M059J (cell line): ENCODE measurements at places on chromosomes 11 and 22. TPM values are rescaled to one million over a fixed set of nuclear protein-coding genes. Genes with fewer than 3 reads are reported as not detected.
A peak's percentile ranks its signal among the peaks of the same experiment; 100 is the strongest.

The INPPL1 gene
- 31.8 and 55.5 TPM in 2 replicates for total RNA-seq

The WNT7B gene
- 14.2 and 26.6 TPM in 2 replicates for total RNA-seq

The OR51F2 gene
- total RNA-seq = not detected in 2 replicates

The CCDC179 gene
- total RNA-seq = not detected in 2 replicates

The SOX10 gene
- not detected in 2 replicates for total RNA-seq

The FGF3 gene
- total RNA-seq = not detected in 2 replicates

The PLEKHB1 gene
- total RNA-seq = 0.76 TPM in 1 of 2 replicates, not detected in the other

The NCR3LG1 gene
- 0.49 and 0.52 TPM in 2 replicates for total RNA-seq

The LIPT2 gene
- total RNA-seq = 5.3 and 8.9 TPM in 2 replicates

The OR52I2 gene
- total RNA-seq = not detected in 2 replicates

GRCh38 chr11:70605468-70605815, 207.1 kb downstream of the CTTN start:
- DNase-seq = no peak

DNA sequence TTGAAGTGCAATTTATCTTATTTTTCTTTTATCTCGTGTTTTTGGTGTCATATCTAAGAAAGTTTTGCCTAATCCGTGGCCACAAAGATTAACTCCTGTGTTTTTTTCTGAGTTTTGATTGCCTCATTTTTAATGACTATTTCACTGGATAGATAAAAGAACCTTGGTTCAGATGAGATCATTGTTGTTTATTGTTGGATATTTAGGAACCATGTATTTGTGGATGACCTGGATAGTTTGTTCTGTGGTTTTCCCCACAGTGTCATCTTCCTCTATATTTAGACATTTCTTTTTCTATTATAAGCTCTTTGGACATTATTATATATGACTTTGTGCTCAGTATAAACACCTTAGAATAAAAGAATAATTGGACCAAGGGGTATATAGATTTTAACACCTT, 37.2 kb downstream of the PPP6R3 start:
- no peak for DNase-seq

GRCh38 chr11:129864811-129865210, 30.6 kb downstream of the NFRKB start:
- no peak for DNase-seq

GRCh38 chr11:93051186-93051585, 81.7 kb downstream of the MTNR1B start:
- no peak for DNase-seq

DNA sequence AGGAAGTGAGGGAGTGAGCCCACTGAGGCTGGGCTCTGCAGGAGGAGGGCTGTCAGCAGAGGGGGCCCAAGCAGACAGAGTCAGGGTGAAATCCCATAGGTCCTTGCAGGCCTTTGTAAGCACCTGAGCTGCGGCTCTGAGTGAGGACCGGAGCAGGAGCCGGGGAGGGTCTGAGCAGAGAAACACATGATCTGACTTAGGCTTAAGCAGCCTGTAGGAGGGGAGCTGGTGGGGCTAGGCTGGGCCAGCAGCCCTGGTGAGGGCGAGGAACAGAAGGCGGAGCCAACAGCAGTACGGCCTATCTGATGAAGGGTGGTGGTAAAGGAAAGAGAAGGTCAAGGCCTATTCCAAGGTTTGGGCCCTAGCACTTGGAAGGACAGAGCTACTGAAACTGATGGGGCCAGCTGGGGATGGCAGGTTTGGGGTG, 26.9 kb upstream of the CBX7 start:
- DNase-seq = no peak

DNA sequence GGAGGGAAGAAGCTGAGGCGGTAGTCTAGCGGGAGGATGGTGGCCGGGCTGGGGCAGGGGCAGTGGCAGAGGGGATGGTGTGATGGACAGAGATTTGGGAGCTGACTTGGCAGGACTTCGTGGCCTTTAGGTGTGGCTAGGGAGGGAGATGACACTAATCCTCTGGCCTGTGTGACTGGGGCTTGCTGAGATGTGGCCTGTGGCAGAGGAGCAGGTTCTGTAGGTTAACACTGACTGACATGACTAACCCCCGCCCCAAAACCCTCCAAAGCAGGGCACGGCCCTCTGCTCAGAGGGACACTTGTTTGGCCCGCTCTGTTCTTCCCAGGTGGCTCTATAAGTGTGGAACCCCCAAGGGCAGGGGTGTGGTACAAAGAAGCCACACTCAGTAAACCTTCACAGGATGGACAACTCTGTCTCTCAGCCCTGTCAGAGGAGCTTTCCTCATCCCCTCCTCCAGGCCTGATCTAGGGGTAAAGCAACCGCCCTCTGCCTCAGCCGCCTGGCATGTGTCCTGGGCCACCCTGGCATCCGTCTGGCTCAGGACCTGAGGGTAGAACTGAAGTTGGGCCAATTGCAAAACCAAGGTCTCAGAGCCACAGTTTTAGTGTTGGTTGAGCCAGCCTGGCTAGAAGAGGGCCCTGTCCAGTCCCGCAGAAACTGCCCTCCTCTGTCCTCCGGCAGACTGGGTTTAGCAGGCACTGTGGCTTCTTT, 15.6 kb downstream of the TOM1 start:
- no peak for DNase-seq

- no peak for DNase-seq
These were observed 3.9 kb downstream of the SPATA19 start for GRCh38 chr11:133841279-133842043.

- DNase-seq = no peak
These were observed 365.2 kb upstream of the DDI1 start for GRCh38 chr11:103671143-103671651.

GRCh38 chr22:38923463-38924346, 33.7 kb upstream of the APOBEC3A start:
- DNase-seq = peak; percentile 83

GRCh38 chr11:78533399-78533798, 41.3 kb downstream of the NARS2 start:
- no peak for DNase-seq

DNA sequence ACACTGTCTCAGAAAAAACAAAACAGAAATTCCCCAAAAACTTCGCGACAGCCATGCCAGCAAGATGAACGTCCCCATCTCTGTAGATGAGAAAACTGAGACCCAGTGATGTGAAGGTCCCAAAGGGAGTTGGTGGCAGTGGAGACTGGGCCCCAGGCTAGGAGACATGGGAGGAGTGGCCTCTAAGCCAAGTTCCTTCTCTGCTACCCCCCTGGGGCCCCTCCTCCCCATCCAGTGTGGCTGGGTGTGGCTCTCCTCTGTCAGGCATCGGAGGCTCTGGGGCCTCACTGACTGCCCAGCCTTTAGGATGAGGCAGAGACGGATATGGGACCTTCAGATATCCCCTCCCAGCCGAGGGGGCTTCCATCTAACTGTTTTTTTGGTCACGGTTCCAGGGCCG, 9.8 kb downstream of the RELT start:
- DNase-seq = no peak

GRCh38 chr11:110355011-110355744, 58.8 kb upstream of the RDX start:
- DNase-seq = peak; percentile 50

- peak; percentile 46 for DNase-seq
These were observed 250.3 kb upstream of the TBCEL start for GRCh38 chr11:120773501-120774031.

- no peak for DNase-seq
These were observed 219.9 kb downstream of the CASP12 start for GRCh38 chr11:104678408-104678807.

DNA sequence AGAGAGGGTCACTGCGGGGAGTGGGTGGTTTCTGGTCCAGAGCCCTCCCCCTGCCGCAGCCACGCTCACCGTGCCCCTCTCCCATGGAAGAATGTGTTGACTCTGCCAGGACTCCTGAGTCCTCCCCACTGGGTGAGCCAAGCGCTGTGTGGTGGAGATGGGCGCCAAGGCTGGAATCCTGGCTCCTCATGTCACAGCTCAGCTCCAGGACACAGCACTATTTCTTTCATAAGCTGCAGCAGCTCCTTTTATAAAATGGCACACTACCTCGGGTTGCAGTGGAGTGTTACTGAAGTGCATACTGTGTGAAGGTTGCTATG, 83.9 kb downstream of the FEZ1 start:
- DNase-seq = no peak

DNA sequence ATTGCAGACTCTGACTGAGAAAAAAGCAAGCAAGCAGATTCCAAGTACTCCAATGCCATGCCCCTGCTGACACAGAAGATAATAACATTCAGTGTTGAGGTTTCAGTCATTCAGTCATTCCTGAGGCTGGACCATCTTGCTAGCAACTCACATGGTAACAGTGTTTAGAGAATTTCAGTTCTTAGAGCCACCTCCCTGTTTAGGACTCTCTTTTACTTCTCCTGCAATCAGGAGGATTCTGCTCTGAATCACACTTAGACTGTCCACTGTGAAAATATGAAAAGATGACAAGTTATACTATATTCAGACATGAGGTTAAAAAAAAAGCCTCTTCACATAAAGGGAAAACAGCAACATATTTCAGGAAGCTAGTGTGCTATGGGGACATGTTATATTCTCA, 183.9 kb upstream of the CTSC start:
- DNase-seq = no peak

- DNase-seq = no peak
These were observed 39.6 kb downstream of the BUD13 start for GRCh38 chr11:116733043-116733755.

GRCh38 chr11:100777103-100777502, 90.0 kb downstream of the ARHGAP42 start:
- peak; percentile 76 for DNase-seq

DNA sequence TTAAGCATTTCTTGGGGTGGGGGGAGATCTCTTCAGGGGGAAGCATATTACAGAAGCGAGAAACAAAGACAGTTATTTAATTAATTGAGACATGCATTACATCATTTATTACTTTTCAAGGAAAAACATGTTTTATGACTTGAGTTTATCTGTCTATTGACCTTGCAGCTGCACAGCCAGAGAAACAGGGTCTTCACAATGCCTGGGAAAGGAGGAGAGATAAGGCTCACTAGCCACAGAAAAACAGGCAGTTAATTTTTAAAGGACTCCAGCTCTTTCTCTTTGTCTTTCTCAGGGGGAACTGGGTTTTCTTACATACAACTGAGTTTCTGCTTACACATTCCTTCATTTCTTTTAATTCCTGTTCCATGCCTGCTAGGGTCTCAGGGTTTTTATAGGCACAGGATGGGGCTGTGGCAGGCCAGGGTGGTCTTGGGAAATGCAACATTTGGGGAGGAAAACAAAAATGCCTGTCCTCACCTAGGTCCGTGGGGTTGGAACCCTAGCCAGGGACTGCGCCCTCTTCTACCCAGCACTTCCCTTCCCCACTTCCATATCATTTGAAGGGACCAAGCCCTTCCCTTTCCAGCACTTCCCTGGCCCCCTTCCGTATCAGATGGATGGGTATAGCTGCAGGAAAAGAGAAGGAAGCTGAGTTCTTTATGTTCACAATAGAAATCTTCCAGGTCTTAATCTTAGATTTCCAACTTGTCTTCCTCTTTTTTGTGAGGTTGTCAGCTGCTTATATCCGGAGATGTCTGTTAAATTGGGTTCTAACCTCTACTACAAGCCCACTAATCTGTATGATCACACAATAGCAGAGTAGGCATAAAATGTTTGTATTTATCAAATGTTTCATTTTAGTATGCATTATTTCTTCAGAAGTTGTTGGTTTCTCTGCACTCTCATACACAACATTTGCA, 38.3 kb downstream of the BIRC2 start:
- no peak for DNase-seq

DNA sequence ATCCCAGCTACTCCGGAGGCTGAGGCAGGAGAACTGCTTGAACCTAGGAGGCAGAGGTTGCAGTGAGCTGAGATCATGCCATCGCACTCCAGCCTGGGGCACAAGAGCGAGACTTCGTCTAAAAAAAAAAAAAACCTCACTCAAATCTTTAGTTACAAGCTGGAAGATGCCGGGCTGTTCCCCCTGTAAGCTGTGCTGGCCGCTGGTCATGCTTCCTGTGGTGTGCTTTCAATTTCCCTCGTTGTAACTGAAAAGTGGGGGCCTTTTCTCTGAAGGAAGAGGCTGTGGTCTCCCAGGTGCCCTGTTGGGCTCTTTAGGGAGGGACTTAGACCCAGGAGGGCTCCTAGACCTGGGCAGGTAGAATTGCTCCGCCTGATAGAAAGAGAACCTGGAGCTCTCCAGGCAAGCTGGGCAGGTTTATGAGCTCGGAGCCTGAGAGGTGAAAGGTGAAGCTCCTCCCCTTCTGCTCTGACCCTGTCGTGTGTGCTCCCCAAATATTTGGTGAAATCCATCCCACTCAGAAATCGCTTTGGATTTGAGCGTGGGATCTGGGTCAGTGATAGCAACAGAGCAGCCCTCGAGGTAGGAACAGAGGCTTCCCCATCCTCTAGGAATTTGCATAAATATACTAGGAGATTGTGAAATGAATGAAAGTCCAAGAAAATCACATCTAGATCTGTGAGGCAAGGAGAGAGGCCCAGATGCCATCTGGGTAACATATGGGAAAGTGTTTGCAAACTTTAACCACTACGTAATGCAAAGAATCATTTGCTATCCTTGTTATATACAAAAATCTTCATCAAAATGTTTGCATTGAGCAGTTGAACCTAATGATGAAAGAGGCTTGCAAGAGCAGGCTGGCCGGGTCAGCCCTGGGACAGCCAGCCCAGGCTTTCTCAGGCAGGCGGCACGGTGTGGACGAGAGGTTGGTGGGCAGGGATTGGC, 154.3 kb downstream of the FBXO7 start:
- DNase-seq = no peak

GRCh38 chr11:33320016-33320813, 63.0 kb downstream of the HIPK3 start:
- no peak for DNase-seq
